NCI-H1105 (cell line): ENCODE measurements at places on chromosomes 5 and 9.

GRCh38 chr5:107893642-107894041, 222.9 kb upstream of the EFNA5 start:
- DNase-seq: no peak

GRCh38 chr5:10461904-10462555, 20.4 kb downstream of the ROPN1L start:
- DNase-seq: no peak

DNA sequence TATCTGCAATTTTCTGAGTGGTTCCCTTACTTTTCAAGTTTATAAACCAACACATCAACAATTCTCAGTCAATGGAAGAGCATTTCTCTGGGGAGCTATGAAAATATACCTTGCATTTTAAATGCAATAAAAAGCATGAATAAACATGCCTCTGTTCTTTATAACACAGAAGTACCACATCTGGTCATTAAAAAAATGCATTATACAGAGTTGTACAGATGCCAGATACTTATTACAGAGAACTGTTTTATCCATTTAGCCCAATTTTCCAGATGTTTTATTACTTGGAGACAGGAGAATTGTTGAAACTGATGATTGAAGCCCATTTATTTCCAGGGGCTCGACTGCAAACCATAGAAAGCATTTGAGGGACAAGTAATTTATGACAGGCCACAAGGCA, 19.2 kb upstream of the HEXB start:
- no peak for DNase-seq

DNA sequence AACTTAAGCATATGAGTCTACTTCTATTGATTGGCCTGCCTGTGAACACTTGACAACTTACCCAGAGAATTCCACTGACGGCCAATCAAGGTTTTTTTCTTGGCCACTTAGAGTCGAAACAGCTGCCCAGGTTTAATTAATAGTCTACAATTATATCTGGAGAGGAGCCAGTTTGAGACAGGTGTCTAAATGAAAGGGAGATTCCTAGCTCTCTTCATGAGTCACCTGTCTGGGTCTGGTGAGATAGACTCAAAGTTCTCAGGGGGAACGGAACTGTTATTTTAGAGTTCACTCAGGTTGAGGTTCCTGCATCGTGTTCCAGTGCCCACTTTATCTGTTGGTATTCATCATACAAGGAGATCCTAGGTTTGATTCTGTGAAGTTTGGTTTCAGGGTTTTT, 111.0 kb downstream of the CD180 start:
- peak; percentile 67 for DNase-seq

- no peak for DNase-seq
Observed at GRCh38 chr5:116404016-116404415, 170.6 kb downstream of the SEMA6A start.

DNA sequence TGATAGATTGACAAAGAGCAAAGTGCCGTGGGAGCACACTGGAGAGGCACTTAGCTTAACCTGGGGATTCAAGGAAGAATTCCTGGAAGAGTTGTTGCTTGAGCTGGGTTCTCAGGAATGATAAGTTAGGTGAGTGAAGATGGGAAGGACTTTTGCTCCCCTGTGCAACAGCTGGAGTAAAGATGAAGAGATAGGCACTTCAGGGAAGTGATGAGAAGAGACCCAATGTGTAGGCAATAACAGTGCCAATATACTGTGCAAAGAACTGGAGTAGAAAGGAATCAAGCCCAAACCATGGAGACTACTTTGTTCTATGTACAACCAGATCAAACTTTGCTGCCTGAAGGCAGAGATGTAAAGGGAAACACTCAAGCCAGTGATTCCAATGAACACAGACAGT, 92.2 kb downstream of the ADGRV1 start:
- DNase-seq: no peak
